Psoas muscle (tissue), 8 donors: ENCODE measurements at places on chromosomes 2 and 18.

DNA sequence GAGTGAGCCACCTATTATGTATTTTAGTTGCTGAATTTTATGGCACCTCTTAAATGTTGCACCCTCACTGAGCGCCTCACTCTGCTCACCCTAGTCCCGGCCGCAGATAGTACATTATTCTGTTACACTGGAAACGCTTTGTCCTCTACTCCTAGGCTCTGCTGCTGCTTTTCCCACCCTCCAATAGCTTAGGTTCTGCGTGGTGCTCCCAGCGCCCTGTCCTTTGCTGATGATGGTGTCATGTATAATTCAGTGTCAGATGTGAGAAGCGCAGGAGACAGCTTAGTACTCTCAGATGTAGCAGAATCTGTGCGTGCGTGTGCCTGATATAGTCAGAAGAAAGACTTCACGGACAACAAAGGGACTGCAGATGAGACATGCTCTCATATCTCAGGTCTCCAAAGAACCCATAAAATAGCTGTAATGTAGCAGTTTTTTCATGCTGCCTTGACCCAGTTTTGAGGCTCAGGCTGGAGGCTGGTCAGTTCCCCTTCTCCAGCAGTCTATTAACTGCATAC lies 1.4 kb upstream of the REEP1 start:
- no peak for DNase-seq

DNA sequence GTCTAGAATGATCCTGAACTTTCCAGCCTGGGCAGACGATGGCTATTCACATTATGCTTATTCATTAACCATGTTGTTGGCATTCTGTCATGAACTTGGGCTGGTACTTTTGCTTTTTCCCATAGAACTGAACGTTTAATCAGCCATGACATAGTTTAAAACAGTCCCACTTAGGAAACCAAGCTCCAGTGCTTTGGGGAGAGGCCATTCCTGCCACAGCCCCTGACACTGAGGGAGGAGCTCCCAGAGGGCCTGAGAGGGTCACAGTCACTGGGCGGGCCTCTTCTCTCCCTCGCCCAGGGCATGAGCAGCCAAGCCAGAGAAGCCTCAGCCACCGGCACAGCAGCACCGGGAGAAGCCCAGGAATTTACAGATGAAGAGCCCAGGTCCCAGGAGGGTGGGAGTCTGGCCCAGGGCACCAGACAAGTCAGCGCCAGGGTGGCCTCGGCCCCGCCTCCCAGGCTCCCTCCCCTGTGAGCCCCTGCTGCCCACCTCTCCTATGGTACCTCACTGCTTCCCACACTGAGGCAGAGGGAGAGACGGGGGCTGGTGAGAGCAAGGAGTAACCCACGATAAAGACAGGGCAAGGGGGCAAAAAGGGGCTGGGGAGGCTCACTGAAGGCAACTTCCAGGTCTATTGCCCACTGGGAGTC lies 33.6 kb downstream of the MAL start:
- DNase-seq, result no peak

DNA sequence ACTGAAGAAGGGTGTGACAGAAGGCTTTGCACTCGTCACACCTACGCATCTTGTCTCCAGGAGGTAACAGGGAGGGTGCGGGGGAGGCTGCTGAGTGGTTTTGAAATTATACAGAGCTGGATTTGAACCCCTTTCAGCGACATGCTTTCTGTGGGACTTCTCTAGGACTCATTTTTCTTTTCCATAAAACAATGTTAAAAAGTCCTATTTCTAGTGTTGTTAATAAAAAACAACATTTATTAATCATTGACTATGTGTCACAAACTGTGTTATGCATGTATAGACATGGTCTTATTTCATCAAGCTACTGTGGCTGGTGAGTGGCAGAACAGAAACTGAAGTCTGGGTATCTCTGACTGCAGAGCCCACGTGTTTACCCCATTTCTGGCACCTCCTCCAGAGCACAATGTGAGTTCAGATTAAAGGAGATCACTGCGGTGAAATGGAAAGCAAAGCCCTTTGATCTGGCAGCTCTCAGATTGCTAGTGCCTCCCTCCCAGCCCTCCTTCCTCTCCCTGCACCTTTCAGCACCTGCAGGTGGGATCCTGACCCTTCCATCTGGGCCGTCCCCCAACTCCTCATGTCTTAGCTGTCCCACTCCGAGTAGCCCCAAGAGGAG lies 315.5 kb upstream of the MYT1L start:
- no peak for DNase-seq

- peak; percentile 35 for DNase-seq
Observed at GRCh38 chr18:3624935-3625741, 175.2 kb downstream of the TGIF1 start.

GRCh38 chr2:39470580-39470979 lies 33.5 kb upstream of the MAP4K3 start:
- no peak for DNase-seq

GRCh38 chr2:176585791-176586190 lies 316.5 kb downstream of the MTX2 start:
- no peak for DNase-seq

GRCh38 chr18:36448384-36449290 lies 151.1 kb downstream of the FHOD3 start:
- DNase-seq, result no peak
